Stimulated activated CD4-positive, alpha-beta T cell treated with anti-CD3 and anti-CD28 coated beads, Interleukin-4, amount 100 ng/mL, for 1 hour (primary cell): ENCODE measurements at places on chromosomes 3 and 15.

- DNase-seq, result no peak
Observed at GRCh38 chr15:75811626-75812025, 31.6 kb upstream of the UBE2Q2 start.

DNA sequence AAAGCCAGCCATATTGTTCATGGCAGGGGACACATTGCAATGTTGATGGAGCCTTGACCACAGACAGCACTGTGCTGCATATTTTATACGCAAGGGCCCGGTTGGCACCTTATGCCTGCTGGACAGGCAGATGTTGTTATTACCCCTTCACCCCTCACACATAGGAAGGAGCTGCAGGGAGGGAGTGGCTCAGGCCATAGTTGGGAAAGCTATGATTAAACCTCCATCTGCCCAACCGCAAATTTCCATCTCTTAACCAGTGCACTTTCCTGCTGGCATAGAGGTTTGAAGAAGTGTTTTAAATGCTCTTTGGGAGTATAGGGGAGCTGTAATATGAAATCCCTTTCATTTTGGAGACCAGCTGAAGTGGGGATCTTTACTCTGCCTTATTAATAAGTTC lies 224.7 kb downstream of the CACNA2D3 start:
- DNase-seq, result no peak

- DNase-seq, result no peak
Observed at GRCh38 chr15:39406485-39406884, 174.4 kb upstream of the THBS1 start.

DNA sequence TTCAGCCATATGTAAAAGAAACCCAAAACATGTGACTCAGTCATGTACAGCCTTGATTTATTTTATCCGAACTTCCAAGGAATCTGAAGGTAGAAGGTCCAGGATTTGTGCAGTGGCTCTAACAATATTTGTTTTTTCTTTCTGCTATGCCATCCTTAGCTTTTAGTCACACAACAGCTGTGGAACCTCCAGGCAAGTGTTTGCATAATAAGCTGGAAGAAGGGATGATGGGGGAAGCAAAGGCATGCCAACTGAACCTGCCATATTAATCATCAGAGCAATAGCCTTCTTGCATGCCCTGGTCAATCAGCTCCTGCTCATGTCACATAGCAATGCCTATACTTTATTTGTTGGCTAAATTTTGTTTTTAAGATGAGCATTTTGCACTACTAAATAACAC lies 444.7 kb upstream of the ARPP21 start:
- no peak for DNase-seq

DNA sequence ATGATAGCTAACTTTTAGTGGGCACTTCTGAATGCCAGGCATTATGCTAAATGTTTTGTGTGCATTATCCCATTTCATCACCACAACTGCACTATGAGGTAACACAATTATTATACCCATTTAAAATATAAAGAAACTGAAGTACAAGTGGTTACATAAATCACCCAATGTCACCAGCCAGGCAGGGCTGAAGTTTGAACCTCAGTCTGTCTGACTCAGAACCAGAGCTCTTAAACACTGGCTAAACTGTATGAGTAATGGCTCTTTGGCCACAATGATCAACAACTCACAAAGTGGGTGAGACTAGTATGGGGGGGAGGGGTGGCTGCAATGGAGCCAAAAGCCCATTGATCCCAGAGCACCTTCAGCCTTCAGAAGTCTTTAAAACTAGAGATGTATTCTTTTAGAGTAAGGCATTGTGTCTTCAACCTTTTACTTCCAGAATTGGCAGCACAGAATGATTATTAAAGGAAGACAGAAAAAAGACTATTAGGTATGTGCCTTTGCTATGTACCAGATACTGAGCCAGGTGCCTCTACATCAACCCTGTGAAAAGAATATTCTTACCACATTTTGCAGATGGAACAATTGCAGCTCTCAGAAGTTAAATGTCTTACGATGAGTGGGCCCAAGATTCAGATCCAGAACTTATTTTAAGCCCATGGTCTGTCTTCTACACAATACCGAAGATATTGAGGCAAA lies 166.9 kb downstream of the UACA start:
- no peak for DNase-seq

- DNase-seq, result no peak
Observed at GRCh38 chr3:194352667-194353246, 1.6 kb upstream of the CPN2 start.

GRCh38 chr3:40313975-40314860 lies 4.7 kb downstream of the EIF1B start:
- DNase-seq, result no peak

DNA sequence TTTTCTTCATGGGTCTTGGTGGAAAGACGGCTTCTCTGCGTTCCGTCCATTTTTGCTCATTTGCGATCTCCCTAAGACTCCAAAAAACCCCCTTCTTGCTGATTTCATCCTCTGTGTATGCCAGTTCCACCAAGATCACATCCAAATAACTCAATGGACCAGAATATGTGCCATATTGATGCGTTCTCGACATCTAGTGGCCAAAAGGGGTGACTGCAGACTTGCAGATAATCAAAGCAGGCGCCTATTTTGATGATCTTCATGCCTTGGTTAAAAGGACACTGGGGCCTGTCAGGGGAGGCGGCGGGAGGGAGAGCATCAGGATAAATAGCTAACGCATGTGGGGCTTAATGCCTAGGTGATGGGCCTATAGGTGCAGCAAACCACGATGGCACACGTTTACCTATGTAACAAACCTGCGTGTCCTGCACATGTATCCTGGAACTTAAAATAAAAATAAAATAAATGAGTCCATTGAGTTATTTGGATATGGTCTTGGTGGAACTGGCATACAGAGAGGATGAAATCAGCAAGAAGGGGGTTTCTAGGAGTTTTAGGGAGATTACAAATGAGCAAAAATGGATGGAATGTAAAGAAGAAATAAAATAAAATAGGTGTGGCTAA lies 104.2 kb upstream of the RAD18 start:
- DNase-seq, result peak; percentile 6

- DNase-seq, result no peak
Observed at GRCh38 chr15:81015621-81016488, 15.1 kb downstream of the TLNRD1 start.

- DNase-seq, result no peak
Observed at GRCh38 chr3:121852256-121852655, 17.2 kb downstream of the EAF2 start.

DNA sequence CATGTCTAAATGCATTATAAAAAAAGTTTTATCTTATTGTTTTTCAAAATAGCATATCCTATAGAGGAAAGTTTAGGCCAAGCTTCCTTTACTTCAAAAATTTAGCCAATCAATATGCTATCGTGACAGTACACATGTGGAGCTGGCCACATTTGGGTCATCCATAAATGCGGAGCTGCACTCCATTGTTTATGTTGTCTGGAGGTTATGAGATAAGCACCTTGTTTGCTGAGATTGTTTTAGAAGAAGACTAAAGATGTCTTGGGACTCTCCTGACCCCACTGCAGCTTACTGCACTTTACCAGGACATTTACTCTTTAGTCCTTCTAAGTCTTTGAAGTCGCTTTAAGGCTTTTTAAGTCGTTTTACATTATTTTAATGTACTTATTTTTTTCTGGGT lies 265.9 kb downstream of the OCA2 start:
- no peak for DNase-seq
